ENCODE measurements at places on chromosomes 1 and 21.

DNA sequence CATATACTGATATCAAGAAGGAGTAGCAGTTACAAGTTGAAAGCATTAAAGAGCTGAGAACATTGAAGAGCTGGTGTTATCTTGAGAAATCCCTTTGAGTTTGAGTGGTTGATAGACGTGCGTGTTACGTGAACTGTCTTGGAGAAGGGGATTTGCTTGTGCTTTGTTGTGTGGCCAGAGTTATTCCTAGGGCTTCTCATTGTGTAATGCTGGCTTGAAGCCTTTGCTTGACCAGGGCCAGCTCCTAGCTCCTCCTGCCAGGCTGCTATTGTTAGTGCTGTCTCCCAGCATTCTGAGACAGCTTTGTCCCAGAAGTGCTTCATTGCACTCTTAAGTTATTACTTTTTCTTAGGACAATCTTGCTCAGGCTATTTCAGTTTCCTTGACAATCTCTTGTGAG, 116.2 kb upstream of the KCNK2 start:
- no peak for DNase-seq

GRCh38 chr1:110746644-110747259, 72.0 kb upstream of the KCNA3 start:
- peak; percentile 47 for DNase-seq

DNA sequence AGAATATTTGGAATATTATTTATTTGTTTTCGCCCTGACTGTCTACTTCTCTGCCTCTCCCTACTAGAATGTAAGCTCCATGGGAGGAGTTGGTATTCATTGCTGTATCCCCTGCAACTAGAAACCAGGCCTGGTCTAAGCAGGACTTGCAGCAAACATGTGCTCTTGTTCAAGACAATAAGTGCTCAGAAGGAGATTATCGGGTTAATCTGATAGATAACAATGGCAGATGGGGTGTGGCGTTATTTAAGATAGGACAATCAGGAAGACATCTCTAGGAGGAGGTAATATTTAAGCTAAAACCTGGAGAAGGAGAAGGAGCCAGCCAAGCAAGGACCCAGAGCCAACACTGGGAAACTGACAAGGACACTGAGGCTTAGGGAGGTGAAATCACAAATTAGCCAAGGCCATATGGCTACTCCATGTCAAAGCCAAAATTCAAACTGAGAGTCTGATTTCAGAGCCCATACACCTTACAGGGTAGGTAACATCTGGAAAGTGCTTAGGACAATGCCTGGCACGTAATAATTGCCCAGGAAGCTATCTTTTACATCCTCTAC, 41.5 kb downstream of the STYXL2 start:
- DNase-seq = no peak

DNA sequence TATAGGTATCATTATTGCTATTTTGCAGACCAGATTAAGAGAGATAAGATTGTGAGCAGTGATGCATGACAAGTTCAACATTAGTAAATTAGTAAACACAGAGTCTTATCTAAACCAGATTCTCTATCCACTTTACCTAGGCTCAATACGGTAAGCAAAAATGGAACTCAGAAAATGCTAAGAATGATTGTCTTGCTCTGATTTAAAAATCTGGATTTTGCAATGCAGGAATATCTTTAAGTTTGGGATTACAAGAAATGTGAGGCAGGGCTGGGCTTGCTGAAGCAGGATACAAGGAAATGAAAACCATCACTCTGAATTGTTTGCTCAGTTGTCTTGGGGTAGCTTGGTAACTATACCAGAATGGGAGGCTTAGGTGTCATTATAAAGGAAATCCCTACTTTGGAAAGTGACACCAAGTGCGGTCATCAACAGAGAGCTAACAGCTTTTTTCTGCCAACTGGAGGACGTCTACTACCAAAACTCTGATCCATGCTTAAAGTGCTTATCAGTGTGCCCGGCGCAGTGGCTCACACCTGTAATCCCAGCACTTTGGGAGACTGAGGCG, 332.7 kb upstream of the RUNX1 start:
- no peak for DNase-seq

GRCh38 chr1:14247666-14248065, 350.8 kb upstream of the KAZN start:
- no peak for DNase-seq

Measured in stimulated activated CD4-positive, alpha-beta T cell treated with anti-CD3 and anti-CD28 coated beads, Interleukin-4, amount 100 ng/mL, for 1 hour (primary cell).